ENCODE measurements at places on chromosomes 13 and 19.
A peak's percentile ranks its signal among the peaks of the same experiment; 100 is the strongest.

- no peak for DNase-seq
These were observed 41.9 kb downstream of the NFIX start for GRCh38 chr19:13037161-13037560.

- DNase-seq = no peak
These were observed 374.8 kb downstream of the KLF12 start for GRCh38 chr13:73759434-73759833.

DNA sequence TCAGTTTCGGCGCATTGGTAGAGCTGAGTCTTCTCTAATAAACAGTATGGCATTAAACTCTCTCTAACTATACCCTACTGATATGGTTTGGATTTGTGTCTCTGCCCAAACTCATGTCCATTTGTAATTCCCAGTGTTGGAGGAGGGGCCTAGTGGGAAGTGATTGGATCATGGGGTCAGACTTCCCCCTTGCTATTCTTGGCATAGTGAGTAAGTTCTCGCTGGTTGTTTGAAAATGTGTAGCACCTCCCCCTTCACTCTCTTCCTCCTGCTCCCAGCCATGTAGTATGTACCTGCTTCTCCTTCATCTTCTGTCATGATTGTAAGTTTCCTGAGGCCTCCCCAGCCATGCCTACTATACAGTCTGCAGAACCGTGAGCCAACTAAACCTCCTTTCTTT is 682.7 kb upstream of the ARGLU1 start:
- DNase-seq = no peak

DNA sequence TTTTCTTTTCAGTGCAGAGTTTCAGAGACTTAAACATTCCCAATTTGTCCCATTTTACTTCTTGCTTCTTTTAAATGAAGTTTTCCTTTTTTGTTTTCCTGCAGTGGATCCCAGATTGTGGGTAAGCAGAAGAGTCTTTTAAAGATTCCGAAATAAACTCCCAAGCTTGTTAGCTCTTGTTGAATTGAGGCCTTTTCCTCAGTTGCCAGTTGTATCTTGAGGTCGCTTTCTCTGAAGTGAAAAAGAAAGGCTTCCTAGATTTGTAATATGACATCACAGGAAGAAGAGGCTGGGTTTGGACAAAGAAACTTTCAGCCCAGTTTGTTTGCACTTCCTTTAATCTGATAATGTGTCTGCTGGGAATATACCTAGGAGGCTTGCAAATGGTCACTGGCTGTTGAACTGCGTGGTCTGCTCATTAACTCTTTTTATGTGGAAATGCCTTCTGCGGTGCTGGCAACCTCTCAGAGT is at the start of gene LPAR6:
LPAR6 (minus strand) TSS at position 233 of the 471 bp plus-strand sequence. CDS start 690 bp downstream, outside the sequence.
- no peak for DNase-seq

DNA sequence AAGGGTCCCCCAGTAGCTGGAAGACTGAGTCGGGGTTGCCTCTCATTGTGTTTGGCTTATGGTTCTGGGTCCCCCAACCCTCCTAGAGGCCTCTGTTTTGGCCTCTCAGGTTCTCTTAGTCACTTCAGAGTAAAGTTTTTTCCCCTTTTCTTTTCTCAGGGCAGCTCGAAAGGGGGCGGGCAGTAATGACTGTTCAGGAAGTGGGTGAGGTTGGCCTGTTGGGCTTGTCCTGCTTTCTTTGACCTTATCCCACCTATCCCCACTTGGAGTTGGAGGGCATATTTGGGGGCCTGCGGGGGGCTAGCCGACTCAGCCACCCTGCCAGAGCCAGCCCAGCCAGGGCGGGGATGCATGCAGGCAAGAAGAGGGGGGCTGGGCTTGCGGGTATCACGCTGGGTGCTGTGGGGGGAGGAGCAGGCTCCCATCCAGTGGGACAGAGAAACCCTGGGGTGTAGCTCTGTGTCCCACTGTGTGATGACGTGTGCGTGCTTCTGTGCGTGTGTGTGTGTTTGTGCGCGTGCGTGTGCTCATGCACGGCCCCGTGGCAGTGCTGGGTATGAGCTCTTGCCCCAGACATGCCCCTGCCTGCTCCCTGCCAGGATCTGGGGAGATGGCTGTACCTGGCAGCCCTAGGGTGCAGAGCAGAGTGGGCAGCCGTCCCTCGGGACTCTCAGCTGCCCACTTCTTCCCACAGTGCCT is 1.4 kb downstream of the CIC start:
- DNase-seq = peak; percentile 70

DNA sequence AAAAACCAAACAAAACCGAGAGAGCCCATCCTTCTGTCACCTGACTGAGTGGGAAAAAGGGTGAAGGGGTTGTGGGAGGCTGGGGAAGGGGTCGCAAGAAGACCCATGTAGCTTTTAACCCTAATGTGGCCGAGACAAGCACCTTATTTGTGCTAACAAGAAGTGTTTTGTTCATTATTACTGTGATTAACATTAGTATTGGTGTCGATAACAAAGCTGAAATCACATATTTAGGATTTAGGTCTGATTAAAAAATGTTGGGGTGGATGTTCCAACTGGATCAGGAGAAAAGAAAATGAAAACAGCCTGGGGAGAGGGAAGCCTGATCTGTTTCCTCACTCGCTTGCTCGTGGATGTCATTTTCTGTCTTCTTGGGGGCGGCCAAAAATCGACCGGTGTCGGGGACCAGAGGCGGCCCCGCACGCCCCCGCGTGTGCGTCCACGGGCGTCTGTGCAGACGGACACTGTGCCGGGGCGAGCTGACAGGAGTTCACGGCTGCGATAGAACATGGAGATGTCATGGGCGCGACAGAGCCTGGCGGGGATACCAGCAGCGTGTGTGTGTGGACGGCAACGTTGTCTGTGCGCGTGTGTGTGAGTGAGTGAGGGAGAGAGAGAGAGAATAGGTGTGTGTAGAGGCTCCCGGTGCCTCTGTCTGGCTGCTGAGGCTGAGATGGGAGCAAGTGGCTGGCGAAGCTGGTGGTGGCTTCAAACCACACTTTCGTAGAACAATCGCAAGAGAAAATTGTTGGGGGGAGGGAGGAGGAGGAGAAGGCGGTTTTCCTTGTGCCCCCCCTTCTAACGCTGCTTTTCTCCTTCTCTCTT is 29.1 kb downstream of the NFIX start:
- DNase-seq = no peak

DNA sequence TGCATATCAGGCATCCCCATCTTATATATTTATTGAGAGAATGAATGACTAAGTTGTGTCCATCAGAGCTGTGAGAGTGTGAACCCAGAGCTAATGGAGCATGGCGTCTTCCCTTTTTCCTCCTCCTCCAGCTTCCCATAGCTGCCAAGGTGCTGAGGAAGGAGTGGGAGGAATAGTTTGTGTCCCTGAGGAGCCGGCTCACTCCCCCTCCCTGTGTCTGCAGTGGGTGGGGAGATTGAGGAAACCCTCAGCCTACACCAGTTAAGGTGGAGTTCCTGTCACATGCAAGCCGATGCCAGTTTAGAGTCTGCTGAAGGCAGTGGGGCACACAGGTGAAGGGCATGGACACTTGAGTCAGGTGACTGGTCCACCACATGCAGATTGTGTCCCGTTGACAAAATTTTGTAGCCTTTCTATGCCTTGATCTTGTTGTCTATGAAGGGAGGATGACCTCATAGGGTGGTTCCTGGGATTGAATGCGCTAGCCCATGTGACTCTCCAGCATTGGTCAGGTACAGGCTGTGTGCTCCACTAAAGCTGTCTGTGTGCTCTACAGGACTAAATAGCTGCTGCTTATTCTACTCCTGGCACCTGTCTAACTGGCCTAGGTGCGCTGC is 47.6 kb upstream of the GPI start:
- peak; percentile 34 for DNase-seq

GRCh38 chr13:24822640-24823039 is 58.7 kb downstream of the RNF17 start:
- no peak for DNase-seq

DNA sequence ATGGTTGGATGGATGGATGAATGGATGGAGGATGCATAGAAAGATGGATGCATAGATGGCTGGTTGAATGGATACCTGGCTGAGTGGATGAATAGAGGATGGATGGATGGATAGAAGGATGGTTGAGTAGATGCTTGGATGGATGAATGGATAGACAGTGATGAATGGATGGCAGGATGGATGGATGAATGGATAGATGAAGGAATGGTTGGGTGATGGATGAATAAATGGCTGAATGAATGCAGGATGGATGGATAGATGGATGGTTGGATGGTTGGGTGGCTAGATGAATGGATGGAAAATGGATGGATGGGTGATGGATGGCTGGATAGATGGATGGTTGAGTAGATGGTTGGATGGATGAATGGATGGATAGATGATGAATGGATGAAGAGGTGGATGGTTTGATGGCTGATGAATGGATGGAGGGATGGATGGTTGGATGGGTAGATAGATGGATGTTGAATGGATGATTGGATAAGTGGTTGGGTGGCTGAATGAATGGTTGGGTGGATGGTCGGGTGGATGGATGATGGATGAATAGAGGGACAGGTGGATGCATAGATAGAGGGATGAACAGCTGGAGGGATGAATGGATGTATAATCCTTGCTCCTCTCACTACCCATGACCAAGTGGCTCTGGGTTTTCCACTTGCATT is 3.6 kb upstream of the SULT2B1 start:
- no peak for DNase-seq

GRCh38 chr13:76425935-76426334 is 460.3 kb downstream of the KCTD12 start:
- DNase-seq = no peak

DNA sequence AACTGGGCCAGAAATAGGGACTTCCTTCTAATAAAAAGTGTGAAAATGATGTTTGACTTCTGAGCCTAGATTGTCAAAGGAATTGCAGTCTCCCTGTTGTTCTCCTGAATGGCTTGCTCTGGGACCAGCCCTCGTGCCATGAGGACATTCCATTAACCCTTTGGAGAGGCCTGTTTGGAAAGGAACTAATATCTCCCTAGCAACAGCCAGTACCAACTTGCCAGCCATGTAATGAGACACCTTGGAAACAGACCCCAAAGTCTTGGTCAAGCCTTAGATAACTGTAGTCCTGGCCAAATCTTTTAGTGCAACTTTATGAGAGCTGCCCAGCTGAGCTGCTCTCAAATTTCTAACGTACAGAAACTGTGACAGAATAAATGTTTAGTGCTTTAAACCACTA is 8.2 kb upstream of the SIAH3 start:
- no peak for DNase-seq

DNA sequence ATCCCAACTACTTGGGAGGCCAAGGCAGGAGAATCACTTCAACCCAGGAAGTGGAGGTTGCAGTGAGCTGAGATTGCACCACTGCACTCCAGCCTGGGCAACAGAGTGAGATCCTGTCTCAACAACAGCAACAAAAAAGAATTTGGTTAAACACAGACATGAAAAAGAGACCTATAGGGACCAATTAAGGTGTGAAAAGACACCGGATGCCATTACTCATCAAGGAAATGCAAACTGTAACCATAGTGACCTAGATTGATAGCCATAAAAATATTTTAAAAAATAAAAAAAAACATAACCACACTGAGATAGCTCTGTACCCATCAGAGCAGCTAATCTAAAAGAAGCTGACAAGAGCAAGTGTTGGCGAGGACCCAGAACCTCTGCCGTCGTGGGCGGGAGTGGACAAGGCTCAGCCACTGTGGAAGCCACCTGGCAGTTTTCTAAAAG is 37.1 kb upstream of the ISYNA1 start:
- DNase-seq = no peak

GRCh38 chr13:26872525-26873385 is 112.2 kb upstream of the GPR12 start:
- DNase-seq = peak; percentile 46

DNA sequence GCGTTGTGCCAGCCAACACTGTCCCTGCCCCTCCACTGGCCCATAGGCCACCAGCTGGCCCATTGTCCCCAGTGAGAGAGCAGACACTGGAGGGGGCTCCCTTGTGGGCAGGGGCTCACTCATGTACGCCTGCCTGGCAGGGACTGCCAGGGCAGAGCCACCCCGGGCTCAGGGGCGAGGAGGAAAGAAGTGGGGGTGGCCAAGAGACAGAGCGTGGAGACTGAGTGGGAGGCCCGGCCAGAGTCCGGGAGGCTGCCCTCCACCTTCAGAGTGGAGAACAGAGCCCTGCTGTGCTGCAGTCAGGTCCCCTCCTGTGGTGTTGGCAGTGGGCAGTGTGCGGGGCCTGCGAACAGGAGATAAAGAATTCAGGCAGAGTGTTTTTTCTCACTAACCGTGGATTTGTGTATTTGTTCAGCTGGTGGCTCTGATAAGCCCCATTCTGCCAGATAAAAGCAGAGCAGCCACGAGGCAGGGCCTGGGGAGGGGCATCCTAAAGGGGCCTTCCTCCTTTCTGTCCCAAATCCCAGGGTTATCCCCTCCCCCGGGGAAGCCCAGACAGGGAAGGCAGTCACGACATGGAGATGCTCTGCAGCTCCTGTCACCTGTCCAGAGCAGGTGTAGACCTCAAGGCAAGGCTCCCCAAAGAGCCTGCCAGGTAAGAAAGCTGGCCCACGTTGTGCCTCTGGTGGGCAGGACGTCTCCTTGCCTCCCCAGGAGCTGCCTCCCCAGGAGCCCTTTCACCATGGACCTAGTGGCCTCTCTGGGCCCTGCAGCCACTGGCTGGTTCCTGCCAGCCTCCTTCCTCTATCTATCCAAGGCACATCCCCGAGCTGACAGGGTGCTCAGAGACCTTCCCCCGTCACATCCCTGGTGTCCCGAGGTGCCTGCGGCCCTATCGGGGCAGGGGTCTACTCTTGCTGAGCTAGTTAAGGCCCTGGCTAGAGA is 33.0 kb downstream of the LYL1 start:
- DNase-seq = no peak

DNA sequence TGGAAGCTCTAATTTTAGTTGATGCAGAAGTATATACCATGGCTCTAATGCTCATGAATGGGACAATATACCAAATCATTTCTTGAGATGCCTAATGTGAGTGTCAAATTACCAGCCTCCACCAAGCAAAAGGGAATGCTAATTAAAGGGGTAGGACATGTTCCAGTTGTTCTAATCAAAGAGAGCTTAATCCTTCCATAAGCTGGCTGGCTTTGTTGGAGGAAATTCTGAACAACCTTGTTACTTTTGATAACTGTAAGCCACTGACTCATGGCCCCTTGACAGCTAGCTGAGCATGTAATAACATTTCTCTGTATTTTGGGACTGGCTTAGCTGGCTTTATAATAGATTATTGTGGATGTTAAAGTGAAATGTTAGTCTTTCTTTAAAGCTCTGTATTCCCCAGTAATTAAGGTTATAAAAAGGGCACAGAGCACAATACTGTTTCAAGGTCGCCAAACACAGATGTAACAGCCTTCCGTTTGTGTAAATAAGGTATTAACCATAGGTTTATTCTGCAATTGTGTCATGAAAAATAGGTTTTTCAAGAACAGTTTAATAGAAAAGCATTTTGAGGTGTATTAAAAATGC is 1194.0 kb downstream of the PCDH9 start:
- no peak for DNase-seq

- DNase-seq = no peak
These were observed 136.4 kb downstream of the ZAR1L start for GRCh38 chr13:32178763-32179162.

DNA sequence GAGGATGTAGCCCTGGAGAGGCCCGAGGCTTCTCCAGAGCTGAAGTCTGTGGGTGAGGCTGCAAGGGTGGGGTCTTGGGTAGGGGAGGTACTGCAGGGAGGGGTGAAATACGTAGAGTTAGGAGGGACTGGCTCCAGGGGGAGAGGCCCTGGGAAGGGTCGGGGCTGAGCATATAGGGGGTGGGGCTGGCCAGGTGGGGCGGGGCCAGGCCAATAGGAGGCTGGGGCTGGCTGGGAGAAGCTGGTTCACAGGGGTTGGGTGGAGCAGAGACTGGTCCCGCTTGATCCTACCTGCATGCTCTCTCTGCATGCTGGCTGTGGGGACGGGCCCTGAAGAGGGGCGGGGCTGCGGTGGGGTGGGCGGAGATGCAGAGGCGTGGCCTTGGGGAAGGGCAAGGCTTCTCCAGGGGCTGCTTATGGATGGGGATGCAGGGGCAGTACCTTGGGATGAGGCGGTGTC is 51.9 kb downstream of the CELF5 start:
- DNase-seq = no peak
